ENCODE measurements at places on chromosomes 2 and 18.

DNA sequence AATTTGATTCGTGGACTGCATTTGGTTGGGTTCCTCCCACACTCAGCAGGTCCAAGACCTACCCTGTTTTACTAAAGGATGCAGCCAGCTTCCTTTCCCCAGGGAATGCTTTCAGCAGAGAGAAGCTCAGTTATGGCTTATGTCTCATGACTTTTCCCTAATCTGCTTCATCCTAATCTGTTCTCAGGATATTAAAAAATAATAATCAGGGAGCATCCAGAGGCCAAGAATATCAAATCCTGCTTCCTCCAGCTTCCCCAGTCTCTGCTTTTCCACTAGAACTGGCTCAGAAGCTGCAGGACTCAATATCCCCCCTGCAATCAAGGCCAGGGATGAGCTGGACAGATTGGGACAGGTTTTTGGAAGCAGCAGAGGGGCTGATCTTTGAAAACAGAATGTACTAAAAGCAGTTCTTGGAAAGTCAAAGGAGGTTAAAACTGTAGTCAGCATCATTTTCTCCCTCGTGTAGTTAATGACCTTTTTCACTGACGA, 326.9 kb upstream of the TNP1 start:
- no peak for DNase-seq

GRCh38 chr2:159217676-159218075, 68.8 kb downstream of the WDSUB1 start:
- DNase-seq: no peak

GRCh38 chr2:32402091-32402490, 45.3 kb downstream of the BIRC6 start:
- no peak for DNase-seq

DNA sequence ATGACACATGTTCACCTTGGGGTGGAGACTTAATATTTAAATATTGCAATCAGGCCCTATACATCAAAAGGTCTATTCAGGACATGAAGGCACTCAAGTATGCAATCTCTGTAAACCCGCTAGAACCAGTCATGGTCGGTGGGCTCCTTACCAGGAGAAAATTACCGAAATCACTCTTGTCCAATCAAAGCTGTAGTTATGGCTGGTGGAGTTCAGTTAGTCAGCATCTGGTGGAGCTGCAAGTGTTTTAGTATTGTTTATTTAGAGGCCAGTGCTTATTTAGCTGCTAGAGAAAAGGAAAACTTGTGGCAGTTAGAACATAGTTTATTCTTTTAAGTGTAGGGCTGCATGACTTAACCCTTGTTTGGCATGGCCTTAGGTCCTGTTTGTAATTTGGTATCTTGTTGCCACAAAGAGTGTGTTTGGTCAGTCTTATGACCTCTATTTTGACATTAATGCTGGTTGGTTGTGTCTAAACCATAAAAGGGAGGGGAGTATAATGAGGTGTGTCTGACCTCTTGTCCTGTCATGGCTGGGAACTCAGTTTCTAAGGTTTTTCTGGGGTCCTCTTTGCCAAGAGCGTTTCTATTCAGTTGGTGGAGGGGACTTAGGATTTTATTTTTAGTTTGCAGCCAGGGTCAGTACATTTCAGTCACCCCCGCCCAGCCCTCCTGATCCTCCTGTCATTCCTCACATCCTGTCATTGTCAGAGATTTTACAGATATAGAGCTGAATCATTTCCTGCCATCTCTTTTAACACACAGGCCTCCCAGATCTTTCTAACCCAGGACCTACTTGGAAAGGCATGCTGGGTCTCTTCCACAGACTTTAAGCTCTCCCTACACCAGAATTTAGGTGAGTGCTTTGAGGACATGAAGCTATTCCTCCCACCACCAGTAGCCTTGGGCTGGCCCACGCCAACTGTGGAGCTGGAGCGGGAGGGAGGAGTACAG, 108.1 kb downstream of the XRCC5 start:
- peak; percentile 31 for DNase-seq

DNA sequence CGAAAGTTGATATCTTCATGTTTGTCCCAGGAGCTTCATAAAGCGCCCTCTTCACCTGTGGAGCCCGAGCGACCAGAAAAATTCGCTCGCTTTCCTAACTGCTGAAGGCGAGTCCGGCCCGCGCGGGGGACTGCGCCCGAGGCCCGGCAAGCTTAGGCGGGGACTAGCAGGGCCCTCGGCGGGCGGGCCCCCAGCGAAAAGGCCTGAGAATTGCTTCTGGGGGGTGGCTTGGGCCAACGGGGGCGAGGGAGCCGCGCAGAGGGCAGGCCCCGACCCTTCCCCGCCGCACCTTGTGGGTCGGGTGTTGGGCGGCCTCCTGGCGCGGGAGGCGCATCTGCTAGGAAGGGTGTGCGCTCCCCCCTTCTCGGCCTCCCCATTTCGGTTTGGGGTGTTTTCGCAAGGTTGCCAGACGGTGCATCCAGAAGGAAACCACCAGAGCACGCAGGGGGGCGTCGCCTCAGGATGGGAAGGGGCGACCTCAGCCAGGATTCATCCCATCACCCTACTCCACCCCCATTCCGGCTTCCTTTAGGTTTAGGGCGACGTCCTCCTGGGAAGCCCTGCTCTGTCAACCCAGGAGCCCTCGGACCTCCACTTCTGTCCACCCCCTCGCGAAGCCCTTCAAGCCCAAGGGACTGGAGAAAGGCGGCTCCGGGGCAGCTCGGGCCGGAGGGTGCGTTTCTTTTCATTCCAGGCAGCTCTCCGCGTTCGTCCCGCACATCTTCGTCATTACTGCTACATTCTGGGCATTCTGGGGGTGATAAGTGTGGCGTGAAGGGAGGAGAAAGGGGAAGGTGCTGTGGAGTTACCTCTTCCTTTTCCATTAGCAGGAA, 9.1 kb downstream of the SP9 start:
- no peak for DNase-seq

All from BJ (cell line).